ENCODE measurements at places on chromosomes 13 and 19.

DNA sequence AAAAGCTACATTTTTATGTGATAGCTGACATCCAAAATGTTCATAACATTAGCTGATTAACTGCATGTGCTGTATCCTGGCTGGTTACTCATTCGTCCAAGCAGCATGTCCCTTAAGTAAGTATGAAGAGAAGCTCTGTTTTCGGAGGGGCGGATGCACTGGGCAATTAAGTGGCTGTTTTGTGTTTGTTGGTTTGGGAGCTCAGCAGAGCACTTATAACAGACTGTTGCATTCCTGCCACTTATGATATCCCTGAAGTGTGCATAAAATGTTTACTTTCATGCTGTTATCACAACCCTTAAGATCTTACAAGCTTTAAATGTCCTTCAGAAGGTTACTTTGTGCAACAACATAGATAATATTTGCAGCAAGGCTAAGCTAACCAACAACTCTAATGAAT lies 264.1 kb downstream of the NALCN start:
- DNase-seq = no peak

- no peak for DNase-seq
Observed at GRCh38 chr19:20315543-20315942, 148.5 kb downstream of the ZNF486 start.

GRCh38 chr13:50855681-50856080 lies 12.2 kb upstream of the DLEU7 start:
- no peak for DNase-seq

DNA sequence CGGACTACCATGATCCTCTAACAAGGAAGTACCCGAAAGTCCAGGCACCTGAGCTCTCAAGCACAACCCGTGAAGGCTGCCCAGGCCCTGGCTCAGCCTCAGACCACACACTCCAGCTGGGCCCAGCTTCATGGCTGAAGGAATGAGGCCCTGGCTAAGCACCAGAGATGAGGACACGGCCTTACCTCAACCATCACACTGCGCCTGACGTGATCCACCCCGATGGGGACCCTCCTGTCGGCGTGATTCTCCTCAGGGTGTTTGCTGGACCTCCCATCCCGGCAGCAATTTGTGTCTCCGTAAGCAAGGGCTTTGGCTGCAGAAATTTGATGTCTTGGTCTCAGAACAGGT lies 56.5 kb downstream of the F2RL3 start:
- DNase-seq = no peak

DNA sequence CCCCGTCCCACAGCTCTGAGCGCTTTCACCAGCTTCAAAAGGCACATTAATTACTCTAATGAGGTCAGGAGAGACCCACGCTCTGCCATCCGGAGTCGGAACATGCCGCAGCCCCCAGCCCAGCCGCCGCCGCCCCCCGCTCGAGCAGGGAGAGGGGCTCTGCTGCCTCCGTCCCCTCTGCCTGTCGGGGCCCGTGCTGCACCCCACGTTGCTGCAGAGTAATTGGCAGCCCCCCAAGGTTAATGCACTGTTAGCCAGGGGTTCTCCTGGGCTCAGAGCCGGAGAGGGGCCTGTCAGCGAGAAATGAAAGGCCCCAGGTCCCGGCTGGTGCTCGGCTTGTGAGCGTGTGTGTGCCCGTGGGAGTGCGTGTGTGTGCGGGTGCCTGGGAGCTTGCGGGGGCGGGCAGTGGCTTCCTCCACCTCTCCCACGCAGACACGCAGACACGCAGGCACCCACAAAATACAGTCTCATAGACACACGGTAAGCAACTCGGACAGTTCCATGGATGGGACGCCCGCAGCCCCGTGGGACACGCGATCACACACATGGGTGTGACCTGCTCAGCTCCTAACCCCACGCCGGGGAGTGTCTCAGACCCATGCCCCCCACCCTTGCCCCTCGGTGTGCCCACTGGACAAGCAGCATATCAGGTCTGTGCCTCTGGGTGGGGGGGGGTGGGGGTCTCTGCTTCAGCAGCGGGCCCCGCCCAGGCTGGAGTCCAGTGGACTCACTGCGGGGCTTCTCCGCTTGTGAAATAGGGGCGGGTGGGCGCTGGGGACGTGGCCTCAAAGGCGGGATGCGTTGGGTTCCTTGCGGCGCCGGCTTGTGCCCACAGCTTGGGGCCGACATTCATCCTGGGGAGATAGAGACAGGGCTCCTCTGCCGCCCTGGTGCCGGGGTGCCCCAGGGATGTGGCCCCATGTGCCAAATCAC lies 4.8 kb upstream of the EFNA2 start:
- no peak for DNase-seq

GRCh38 chr13:50323440-50324065 lies 308.3 kb downstream of the KCNRG start:
- no peak for DNase-seq

DNA sequence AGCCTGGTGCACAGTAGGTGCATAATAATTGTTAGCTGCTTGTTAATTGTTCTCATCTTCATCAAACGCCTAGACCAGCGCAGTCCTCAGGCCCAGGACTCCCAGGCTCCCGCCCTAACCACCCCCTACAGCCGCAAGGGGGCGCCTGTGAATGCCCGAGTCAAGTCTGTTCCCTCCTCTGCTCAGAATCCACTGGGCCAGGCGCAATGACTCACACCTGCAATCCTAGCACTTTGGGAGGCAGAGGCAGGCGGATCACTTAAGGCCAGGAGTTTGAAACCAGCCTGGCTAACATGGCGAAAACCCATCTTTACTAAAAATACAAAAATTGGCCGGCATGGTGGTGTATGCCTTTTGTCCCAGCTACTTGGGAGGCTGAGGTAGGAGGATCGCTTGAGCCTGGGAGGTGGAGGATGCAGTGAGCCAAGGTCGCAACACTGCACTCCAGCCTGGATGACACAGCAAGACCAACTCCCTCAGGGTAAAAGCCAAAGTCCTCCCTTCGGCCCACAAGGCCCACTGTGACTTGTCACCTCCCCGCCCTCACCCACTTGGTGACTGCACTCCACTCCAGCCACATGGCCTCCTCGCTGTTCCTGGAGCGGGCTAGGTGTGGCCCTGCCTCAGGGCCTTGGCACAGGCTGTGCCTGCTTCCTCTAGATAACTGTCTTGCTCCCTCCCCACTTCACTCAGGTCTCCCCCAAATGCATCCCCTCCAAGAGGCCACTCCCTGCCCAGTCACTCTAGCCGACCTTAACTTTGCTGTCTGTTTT lies 9.1 kb downstream of the ZNF653 start:
- DNase-seq = peak; percentile 44

DNA sequence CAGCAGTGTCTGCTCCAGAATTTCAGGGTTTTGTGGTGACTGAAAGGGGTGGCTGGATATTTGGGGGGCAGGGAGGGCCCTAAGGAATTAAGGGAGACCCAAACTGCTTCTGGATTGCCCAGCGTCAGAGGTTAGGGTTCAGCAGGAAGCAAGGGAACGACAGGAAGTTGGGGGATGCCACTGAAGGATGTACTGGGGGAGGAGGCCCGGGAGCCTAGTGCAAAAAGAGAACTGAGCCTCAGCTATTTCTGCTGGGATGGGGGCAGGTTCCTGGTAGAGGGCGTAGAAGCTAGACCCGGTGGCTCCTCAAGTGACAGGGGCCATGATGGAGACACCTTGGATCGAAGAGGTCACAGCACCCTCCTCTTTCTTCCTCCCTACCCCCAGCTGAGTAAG lies 1.1 kb downstream of the CYP2S1 start:
- DNase-seq = no peak

DNA sequence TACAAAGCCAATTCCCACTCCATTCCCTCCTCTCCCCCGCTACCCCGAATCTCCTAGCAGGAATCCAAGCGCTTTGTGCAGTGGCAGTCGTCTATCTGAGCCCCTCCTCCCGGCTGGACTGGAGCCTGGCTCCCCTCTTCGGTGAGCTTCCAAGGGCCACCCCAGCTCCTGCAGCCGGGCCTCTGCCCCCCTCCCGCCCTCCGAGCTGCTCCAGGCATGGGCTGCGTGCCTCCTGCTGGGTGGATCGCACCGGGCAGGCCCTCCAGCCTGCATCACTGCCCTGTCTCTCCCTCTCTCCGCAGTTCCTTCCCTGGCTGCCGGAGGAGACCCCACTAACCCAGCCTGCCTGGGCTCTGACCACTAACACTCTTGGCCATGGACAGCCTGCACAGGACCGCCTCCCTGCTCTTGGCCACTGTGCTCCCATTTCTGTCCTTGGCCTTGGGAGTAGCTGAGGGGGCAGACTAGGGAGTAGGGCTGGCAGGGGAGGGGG lies 12.9 kb upstream of the LENG8 start:
- no peak for DNase-seq

- DNase-seq = no peak
Observed at GRCh38 chr13:50441130-50441529, 402.4 kb downstream of the DLEU7 start.

GRCh38 chr13:107881362-107881761 lies 334.0 kb downstream of the LIG4 start:
- no peak for DNase-seq

- no peak for DNase-seq
Observed at GRCh38 chr13:41494202-41494601, 36.9 kb downstream of the RGCC start.

- DNase-seq = no peak
Observed at GRCh38 chr19:2170987-2171348, 7.2 kb downstream of the DOT1L start.

GRCh38 chr13:24684600-24684998 lies 4.4 kb downstream of the ATP12A start:
- DNase-seq = no peak

DNA sequence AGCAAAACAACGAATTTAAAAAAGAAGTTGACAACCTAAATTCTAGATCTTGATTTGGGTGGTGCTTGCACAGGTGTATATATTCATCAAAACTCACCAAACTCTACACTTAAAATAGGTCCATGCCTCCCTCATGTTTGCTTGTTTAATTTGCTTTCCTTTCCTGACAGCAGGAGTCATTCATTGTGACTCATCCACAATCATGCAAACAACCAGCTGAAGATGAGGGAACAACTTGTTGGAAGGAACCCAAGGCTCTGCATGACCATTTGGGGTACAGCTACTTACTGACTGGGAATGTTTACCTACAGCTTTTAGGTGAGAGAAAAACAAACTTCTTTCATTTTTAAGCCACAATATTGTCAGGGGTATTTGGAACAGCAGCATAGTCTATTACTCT lies 96.6 kb downstream of the RXFP2 start:
- no peak for DNase-seq

- DNase-seq = no peak
Observed at GRCh38 chr19:17626456-17627015, 61.6 kb downstream of the UNC13A start.

DNA sequence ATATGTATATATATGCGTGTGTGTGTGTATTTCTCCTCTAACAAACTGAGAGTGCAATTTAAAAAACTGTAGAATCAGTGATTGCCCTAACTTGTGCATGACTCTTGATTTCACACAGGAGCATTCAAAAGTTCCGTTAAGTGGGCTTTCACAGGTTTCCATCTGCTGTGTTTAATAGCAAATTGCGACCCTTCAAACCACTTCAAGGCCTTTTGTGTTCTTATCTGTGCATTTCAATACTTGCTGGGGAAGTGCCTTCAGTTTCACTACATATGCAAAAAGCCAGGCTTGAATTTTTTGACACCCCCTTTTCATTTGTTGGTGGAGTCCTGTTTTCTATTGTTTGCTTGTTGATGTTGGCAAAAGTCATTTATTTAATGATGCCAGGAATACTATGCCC lies 158.0 kb downstream of the TM9SF2 start:
- DNase-seq = no peak

DNA sequence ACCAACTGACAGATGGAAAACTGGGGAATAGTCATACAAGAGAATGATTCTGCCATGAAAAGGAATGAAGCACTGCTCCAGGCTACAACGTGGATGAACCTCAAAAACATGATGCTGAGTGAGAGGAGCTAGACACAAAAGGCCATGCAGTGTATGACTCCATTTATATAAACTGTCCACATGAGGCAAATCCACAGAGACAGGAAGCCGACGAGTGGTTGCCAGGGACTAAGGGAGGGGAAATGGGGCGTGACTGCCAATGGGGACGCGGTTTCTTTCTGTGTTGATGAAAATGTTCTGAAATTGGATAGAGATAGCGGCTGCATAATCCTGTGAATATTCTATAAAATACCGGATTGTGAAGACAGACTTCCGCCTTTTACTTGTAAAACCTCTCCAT lies 10.2 kb downstream of the SMIM7 start:
- DNase-seq = no peak
